H7 (cell line): ENCODE measurements at places on chromosomes 7 and 10. TPM values are rescaled to one million over a fixed set of nuclear protein-coding genes. Genes with fewer than 3 reads are reported as not detected.

PLEKHS1 gene
- not detected in 2 replicates for total RNA-seq

DNA sequence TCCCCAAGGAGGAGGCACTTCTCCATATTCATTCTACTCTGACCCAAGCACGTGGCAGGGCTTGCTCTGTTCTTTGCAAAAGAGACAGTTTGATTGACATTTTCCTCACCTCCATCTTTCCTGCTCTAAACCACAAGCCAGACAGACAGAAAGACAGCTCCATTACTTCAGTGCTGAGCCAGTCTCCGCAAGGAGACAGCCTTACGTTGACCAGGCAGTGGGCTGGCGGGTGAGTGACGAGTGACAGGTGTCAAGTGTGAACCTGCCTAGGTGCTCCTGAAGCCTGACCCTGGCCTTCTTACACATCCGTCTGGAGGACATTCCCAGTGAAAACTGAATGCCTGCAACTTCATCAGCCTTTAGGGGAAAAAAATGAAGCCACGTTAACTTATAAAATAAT is 314.6 kb downstream of the TNS3 start:
- no peak for DNase-seq

- DNase-seq: peak; percentile 27
Observed at GRCh38 chr7:44280636-44280992, 44.8 kb downstream of the CAMK2B start.

DNA sequence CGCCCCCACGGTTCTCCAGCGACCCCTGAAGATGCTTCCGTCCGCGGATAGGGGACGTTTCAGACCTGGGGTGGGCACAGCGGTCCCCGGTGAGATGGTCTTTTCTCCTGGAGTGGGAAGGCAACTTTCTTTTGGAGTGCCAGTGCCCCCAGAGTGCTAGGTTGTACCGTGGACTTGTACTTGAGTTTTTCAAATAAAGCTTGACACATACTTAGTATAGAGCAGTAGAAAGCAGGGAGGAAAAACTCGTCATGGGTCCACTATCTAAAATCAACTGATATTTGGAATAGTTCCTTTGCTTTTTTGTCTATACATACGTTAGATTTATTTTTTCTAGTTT is 28.4 kb downstream of the RBM20 start:
- DNase-seq: no peak

DNA sequence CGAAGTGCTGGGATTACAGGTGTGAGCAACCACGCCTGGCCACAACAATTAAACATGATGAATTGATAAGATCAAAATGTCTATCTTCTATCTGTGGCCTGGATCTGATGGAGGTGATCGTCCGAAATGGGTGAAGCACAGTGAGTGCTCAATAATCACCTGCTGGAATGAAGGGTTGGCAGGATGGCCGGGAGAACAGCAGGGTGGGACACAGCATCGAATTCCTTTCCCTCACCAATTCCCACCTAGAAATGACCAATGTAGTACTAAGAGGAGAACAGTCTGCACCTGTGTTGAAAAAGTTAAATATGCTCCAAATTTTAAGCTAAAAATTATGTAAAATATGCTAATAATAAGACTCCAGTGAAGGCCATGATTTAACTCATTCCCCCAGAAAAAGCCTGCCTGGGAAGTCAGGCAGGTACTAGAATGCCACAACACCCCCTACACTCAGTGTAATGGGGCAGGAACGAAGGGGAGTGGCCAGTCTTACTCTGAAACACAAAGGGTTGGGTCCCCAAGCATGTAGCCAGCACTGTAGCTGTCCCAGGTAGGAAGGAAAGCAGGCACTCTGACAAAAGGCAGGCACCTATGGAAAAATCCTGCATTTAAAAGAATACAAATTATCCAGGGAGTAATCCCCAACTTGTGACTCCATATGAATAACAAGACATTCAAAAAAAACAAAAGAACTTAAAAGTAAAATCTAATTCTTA is 110.3 kb downstream of the VPS41 start:
- DNase-seq: peak; percentile 28

- no peak for DNase-seq
Observed at GRCh38 chr10:51386248-51386885, 312.1 kb downstream of the PRKG1 start.

DNA sequence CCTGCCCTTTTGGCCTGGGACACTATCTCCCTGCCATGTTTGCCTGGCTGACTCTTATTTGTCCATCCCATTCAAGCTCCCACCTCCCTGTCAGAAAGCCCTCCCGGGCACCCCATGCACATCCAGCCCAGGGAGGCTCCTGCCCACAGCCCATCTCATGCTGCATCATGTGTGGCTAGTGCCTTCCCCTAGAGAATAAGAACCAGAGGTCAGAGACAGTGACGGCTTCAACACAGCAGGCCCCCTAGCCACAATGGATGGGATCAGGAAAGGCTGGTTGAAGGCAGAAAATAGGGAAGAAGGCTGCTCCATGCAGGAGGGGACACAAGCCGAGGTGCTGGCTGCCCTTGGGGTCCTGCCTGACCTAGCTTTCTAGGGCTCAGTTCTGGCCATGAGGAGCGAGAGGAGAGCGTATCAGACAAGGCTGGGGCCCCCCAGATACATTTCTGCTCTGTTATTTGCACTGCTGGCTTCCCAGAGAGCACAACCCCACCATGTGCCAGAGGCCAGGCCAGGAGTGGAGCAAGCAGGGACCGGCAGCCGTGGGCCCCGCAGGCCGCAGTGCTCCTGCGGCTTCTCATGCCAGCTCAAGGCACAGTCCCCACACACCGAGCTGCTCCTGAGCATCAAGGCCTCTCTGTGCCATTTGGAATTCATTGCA is 161.1 kb upstream of the ZMIZ1 start:
- DNase-seq: peak; percentile 57
